ENCODE measurements at places on chromosomes 6 and 20.

GRCh38 chr6:15761045-15761502 is 98.2 kb upstream of the DTNBP1 start:
- no peak for DNase-seq

DNA sequence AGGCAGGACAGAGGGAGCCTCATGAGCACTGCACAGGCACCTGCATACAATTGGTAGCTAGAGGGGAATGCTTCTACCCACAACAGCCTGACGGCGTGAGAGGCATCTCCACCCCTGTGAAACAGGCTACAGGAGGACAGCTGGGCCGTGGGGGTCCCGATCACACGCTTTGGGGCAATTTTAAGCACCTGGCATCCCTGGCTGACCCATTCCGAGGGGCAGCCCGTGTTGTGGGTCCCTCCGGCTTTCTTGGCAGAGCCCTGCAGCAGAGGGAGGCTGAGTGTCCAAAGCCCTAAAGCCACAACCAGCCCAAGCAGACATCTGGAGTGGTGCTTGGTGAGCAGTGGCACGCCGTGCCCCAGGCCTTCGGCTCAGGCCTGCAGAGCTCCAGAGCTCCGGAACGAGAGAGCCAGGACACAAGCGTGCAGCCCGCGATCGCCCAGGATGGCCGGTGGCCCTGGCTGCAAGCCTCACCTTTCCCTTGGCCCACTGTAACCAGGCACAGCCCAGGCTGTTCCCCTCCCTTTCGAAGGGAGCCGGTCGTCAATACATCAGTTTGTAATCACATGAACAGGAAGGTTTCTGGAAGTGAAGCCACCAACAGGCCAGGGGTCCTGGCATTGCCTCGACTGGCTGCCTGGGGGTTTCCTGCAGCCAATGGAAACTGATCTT is 81.4 kb downstream of the DLL1 start:
- DNase-seq: no peak

- no peak for DNase-seq
These were observed 3.2 kb upstream of the SDHAF4 start for GRCh38 chr6:70563530-70563929.

- DNase-seq: no peak
These were observed 1.2 kb upstream of the TMEM217 start for GRCh38 chr6:37259191-37259590.

DNA sequence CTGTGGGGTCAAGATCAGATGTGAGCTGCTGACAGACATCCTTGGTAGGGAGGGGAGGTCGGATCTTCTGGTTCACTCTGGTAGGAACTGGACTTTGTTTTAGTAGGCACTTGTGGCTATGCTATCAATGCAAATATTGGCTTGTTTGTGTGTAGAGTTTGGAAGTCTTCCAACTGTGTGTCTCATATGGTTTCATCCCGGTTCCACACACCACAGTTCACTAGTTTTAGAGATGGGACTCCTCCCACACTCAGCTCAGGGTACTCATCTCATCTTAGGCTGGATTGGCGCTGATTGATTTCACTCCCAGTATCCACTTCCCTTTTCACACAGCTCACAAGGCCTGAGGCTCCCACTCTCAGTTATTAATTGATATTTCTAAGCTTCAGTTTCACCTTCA is 161.3 kb downstream of the THBS2 start:
- DNase-seq: no peak

Data from activated CD4-positive, CD25-positive, alpha-beta regulatory T cell (primary cell).